Vagina (tissue), 2 donors: ENCODE measurements at places on chromosomes 6 and 20. TPM values are rescaled to one million over a fixed set of nuclear protein-coding genes. Genes with fewer than 3 reads are reported as not detected.

GRCh38 chr6:167734662-167735083 is 92.0 kb upstream of the AFDN start:
- DNase-seq, result no peak

DNA sequence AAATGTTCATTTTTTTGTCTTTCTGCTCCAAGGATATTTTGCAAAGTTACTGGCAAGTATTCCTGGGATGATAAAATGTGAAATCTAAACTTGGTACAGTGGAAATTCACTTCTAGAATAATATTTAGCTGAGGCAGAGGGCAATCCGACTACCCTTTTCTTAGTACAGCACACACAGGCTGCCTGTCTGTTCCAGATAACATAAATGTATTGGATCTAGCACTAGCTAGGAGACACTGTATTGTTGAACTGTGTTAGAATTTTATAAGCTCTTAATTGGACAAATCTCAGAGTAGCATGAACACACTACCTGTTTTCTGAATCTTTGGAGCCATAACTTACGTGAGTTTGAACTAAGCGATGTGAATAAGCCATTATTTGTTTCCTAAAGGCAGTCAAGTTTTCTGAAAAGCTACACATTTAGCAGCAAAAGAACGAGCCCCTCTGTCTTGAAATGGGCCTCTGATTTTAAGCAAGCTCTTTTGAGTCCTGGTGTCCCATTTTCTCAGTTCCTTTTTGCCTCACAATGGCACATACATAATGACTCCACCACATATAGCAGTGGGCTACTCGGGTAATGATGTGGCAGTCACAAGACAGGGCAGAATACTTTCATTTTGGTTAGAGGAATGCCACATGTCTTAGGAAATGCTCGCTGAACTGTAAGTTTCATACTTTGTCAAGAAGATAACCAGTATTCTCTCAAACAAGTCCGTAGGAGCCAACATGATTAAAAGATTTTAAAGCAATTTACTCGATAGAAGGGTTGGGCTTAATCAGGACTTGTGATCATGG is 116.5 kb upstream of the ESR1 start:
- DNase-seq, result no peak

DNA sequence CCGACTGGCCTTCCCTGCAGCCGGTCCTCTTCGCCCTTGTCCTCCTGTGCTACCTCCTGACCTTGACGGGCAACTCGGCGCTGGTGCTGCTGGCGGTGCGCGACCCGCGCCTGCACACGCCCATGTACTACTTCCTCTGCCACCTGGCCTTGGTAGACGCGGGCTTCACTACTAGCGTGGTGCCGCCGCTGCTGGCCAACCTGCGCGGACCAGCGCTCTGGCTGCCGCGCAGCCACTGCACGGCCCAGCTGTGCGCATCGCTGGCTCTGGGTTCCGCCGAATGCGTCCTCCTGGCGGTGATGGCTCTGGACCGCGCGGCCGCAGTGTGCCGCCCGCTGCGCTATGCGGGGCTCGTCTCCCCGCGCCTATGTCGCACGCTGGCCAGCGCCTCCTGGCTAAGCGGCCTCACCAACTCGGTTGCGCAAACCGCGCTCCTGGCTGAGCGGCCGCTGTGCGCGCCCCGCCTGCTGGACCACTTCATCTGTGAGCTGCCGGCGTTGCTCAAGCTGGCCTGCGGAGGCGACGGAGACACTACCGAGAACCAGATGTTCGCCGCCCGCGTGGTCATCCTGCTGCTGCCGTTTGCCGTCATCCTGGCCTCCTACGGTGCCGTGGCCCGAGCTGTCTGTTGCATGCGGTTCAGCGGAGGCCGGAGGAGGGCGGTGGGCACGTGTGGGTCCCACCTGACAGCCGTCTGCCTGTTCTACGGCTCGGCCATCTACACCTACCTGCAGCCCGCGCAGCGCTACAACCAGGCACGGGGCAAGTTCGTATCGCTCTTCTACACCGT is 6.1 kb downstream of the UBD start:
- no peak for DNase-seq

DNA sequence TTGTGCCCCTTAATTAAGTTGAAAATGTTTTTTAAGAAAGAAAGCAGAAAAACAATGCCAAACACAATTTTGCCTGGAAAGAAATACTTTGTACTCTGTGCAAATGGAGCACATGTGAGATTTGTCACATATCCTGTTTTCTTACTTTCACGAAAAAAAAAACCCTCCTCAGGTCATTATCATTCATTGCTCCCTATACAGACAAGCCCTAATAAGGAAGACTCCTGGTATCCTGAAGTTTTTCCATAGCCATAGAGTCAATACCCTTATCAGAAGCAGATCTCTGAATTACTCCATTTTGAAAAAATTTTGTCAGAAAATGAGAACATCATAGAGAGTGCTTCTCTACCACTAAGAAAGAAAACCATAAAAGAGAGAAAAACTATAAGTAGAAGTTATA is 14.0 kb upstream of the NT5E start:
- DNase-seq, result no peak

DNA sequence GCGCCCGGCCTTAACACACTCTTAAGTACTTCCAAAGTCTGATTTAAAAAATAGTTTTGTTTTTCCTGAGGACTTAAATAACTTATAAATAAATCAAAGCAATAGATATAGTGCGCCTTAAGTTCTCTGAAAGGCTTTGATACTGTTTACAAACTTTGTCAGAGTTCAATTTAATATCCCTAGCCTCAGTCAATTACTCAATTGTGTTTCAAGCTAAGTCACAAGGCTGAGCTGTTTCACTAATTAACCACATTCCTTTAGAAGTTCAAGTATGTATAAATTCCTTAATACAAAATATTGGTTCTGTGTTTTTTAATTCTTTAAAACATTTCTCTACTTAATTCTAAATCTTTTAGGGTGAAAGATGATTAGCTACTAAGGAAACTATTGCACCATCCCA is 178.4 kb upstream of the AGPAT4 start:
- DNase-seq, result no peak

DNA sequence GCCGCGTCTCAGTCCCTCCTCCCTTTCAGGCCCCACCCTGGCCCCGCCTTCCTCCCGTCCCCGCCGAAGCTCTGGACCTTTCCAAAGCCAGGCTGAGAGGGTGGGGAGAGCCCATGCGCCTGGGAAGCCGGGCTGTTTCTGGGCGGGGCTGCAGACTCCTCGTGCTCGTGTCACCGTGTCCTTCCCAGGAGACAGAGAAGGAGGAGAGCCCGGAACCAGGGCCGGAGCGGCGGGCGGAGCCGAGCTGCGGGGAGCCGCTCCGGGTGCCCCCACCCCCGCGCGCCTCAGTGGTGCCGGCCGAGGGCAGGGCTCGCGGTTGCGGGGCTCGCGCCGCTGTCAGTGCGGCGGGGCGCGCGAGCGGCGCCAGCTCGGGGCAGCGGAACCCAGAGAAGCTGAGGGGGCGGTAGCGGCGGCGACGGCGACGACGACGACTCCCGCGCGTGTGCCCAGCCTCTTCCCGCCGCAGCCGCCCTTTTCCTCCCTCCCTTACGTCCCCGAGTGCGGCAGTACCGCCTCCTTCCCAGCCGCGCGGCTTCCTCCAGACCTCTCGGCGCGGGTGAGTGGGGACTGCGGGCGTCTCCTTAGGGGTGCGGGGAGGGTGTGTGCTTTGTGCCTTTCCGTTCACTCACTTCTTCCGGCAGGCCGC is at the start of gene RALY:
RALY (plus strand) TSS at position 336 of the 646 bp plus-strand sequence. CDS start 78,164 bp downstream, outside the sequence.
- no peak for DNase-seq

DNA sequence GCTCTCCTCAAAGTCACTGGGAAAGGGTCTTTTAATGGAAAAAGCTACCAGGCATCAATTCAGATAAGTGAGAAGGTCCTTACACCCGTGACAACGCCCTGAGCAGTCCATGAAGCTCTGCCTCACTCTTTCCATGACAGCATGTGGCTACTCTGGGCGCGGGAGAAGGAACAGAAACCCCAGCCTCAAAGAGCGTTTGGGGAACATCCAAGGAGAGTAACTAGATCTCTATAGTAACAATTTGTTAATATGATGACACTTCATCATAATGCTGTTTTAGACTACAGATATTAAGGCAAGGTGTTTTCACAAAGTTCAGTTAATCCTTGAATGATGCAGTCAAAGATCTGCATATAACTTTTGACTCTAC is 55.2 kb downstream of the KIF6 start:
- DNase-seq, result no peak

DNA sequence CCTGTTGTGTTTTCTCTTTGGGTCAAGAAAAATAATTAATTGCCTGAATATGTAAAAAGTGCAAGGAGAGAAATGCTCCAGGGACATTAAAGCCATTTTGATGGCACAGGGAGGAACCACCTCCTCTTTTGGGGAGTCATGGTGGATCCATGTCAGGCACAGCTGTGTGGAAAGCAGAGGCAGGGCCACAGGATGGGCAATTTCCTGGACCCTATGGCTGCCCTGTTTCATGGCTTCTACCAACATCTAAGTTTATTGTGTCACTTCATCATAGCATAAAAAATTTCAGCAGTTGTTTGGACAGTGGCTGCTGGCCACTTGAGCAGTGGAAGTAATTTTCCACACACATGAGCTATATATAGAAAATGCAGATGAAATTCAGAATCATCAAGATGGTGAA is 238.2 kb downstream of the SYNE1 start:
- no peak for DNase-seq

DNA sequence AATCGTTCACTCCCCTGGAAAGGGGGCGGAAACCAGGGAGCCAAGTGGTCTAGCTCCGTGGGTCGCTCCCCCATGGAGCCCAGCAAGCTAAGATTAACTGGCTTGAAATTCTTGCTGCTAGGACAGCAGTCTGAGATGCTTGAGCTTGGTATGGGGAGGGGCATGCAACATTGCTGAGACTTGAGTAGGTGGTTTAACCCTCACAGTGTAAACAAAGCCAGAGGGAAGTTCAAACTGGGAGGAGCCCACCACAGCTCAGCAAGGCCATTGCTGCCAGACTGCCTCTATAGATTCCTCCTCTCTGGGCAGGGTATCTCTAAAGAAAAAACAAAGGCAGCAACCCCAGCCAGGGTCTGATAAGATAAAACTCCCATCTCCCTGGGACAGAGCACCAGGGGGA is 43.2 kb downstream of the COL21A1 start:
- DNase-seq, result no peak

DNA sequence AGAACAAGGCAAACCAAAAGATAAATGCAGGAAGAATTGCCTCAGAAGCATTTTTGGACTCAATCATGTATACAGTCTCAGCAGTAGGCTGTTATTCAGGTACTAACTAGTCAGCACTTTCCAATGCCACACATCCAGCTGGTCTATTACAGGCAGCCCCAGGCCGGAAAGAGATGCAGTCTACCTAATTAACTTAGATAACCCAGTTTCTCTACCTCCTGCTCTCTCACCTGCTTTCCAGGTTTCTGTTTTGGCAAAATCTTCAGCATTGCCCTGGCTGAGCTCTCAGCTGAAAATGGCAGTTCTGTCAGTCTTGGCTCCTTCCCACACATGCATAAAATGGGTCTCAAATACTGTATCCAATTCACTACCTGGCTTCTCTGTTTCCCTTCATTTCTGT is 101.3 kb upstream of the UFL1 start:
- DNase-seq, result no peak

DNA sequence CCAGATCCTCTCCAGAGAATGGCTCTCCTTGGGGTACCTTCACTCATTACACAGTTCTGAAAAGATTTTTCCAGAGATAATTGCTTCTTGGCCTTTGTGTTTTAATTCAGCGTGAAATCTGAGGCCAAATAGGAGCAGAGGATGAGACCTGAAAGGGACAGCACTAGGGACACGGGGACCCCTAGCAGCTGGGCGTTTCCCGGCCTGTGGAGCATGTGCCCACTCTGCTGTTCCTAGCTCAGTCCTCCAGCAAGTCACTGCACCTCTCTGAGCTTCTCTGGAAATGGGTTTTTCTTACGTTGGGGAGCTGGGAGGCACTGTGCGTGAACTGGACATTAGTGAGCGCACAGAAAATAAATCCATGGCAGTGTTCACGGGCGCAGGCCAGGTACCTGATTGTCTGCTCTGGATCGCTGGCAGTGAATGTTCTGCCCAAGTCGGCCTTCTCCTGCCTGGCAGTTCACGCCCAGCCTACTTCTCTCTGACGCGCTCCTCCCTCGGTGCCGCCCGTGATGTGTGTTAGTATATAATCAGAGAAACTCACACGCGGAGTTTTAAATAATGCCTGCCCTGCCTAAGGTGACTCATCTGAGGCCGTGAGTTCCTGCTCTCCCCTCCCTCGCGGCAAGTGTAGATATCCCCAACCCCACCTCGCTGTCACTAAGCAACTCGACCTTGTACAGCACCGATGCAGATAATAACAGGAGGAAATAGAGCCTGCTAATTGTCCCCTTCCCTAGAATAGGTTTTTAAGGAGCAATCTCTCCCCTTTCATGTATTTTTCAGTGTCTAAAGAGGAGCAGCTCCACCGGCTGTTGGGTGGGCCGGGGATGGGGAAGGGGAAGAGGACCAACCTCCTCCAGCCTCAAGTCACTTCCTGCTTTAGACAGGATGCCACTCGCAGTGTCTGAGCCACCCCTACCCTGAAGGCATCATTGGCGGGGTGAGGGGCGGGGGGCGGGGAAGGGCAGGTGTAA is 2.7 kb upstream of the TUBB2A start:
- DNase-seq, result no peak

- no peak for DNase-seq
These were observed 12.1 kb upstream of the OCSTAMP start for GRCh38 chr20:46562373-46563169.

DNA sequence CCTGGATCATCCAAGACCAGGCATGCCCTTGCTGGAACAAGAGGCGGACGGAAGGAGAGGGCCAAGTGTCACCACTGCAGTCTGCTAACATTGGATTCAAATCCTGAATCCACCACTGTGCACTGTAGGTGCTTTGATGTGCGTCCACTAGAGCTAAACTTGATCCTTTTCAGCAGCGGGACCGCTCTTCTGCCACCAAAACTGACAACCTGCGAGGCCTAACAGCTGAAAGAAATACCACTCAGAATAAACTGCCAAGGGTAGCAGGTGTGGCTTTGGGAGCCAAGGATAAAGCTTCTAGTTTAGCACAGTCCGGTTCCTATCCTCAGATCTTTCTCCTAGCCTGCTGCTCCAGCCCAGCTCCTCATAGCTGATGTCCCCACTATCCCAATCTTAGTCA is 108.0 kb downstream of the ATXN1 start:
- no peak for DNase-seq

- no peak for DNase-seq
These were observed 37.8 kb upstream of the RNF144B start for GRCh38 chr6:18349386-18349785.

- DNase-seq, result no peak
These were observed 126.3 kb upstream of the NT5E start for GRCh38 chr6:85323435-85324040.

DNA sequence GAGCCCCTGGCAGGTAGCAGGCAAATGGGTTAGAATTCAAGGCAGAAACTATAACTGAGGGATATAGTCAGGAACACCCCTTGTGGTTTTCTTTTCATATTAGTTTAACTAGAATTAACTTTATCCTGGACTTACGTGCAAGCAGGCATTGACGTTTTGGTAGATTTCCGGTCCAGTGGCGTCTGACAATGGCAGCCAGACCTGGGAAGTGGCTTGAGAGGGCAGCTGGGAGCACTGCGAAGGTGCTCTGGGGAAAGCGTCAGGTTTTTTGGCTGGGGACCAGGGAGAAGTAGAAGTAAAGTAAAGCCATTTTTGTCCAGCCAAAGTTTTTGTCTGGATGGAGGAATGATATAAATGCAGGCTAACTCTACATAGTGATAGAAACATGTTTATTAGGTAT is 8.4 kb upstream of the ACSS1 start:
- no peak for DNase-seq

- DNase-seq, result no peak
These were observed 375.0 kb upstream of the ARID1B start for GRCh38 chr6:156402227-156402626.

Gene SAMD3
- total RNA-seq, result 7.6 TPM

Gene VPS52
- total RNA-seq, result 42.2 TPM

Gene LAMA5
- 150 TPM for total RNA-seq

Gene CLPSL2
- total RNA-seq, result not detected

Gene PROKR2
- total RNA-seq, result not detected

Gene CGA
- not detected for total RNA-seq
